ENCODE measurements at places on chromosomes 12 and 14.
A peak's percentile ranks its signal among the peaks of the same experiment; 100 is the strongest.

DNA sequence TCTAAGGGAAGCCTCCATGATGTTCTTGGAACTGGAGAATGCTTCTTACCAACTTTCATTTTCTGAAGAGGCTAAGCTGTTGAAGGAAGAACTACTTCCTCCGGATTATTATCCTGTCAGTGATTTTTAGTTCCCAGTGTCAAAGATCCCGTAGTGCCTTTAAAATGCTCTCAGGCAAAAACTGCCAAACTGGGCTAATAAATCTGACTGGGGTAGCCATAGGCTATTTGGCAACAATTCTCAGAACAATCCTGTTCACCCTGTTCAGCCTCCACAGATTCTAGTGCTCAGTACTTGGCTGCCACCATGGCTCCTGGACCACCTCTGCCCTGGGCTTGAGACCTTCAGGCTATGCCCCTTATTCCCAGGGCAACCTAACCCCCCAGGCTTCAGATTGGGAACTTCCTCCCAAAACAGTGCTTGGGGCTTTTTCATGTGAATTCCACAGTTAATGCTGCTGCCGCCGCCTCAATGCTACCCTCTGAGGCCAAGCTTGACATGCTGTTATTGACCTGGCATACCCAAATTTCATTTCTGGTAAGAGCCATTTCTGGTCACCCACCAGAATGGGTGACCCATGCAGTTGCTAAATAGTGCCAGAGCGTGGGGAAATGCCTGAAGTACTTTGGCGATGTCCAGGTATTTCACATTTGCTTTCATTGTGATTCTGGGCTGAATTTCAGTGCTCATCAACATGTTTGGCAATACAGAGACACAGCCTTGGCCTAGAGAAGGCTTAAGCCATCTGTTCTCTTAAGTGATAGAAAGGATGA, 110.0 kb upstream of the ARHGAP5 start:
- DNase-seq: peak; percentile 38

DNA sequence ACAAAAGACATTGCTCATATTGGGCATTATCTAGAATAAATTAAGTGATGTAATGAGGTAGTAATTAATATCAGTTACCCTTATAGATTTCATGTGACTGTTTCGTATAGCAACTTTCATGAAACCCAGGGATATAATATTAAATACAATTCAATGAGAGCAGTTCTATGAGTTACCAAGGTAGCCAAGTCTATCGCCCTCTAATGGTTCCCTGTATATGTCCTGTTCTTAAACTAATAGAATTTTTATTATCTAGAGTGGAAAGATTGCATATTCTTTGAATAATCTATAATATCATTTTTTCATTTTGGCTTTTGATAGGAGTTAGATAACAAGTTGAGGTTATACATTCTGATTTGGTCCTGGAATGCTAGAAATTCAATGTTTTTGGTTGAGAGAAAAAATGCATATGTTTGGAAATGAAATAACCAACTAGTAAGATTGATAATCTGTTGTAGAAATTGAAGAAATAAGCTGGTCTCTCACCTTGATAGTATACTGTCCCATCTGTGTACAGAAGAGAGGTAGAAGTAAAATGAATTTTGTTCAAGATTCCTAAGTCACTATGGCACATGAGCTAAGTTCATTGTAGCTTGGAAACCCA, 59.7 kb downstream of the SCFD1 start:
- no peak for DNase-seq

GRCh38 chr12:109768901-109769670, 55.5 kb downstream of the FAM222A start:
- no peak for DNase-seq

GRCh38 chr14:76348898-76349297, 27.0 kb upstream of the ESRRB start:
- peak; percentile 69 for DNase-seq

DNA sequence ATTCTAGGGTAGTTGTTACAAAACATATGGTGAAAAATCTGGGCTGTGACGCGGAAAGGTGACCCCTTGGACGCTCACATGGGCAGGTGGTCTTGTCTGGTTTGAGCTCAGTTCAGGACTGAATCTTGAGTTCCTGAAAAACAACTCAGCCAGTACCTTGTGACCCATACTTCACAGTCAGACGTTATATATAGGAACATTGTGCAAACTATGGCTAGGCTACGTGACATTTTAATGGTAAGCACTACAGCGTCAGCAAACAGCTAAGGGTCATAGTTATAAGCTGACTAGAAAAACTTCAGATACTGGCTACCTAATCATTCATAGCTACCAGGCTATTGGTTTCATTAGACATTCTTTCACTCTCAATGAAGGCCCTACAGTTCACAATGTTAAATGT, 14.8 kb upstream of the EDDM3A start:
- no peak for DNase-seq
